NCI-H1694 treated with DMSO at 0.1 percent for 48 hours (cell line): ENCODE measurements at places on chromosomes 16 and 17.

- no peak for DNase-seq
These were observed 72.6 kb upstream of the FA2H start for GRCh38 chr16:74847202-74847601.

DNA sequence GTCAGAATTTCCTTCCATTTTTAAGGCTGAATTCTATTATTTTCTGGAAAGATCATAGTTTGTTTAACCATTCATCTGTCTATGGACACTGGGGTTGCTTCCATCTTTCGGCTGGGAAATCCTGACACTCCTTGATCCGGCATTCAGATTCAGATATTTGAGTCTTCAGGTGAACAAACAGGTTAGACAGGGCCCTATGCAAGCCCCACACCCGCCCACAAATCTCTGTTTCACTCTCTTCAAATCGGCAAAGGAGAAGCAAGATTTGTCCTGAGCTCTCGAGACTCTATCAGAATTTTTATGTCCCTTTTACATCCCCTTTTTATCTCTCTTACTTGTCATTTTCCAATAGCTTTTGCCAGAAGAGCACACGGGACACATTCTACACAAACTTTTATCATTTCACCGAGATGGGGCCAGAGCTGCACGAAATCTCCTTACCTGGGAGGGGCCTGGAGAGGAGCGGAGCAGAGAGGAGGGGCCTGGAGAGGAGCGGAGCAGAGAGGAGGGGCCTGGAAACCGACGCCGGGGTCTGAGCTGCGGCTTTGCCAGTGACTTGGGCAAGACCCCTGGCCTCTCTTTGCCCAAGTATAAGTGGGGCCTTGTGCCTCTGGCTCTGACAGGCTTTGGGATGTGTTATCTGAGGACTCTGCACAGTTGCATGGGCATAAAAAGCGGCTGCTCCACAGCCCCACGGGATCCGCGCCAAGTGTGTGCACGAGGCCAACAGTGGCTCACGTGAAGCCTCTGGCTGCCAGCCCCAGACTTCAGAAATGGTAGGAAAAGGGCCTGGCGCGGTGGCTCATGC lies 54.3 kb upstream of the RBFOX3 start:
- DNase-seq: peak; percentile 88

- no peak for DNase-seq
These were observed 13.5 kb upstream of the CACNG4 start for GRCh38 chr17:66950886-66951604.

DNA sequence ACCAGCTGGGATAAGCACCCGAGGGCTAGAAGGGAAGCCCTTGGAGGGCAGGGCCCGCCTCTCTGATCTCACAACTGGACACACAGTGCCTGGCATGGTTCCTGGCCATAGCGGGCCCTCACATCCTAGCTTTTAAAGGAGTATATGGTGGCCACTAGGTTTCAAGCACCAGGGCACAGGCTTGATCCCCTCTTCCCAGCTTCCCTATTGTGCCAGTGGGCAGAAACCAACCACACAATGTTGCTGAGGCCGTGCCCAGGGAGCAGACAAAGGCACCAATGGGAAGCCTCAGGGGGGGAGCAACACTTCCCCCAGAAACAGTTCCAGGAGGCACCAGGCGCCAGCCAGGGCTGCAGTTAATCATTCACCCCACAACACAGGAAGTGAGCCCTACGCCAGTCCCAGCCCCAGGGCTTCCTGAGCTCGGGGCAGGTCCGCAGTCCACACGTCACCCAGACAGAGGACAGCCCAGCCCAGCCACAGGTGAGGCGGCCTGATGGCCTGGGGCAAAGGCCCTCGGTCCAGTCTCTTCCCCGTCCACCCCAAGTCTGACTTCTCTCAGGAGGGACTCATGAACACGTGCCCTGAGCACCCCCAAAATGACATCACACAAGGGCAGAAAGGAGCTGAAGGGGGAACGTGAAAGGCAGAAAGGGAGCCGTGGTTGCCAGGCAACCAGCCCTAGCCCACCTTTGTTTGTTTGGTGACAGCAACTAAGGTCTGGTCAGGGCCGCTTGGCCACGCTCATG lies 12.8 kb downstream of the SMIM5 start:
- no peak for DNase-seq

GRCh38 chr16:2016407-2016922 lies 3.1 kb upstream of the NPW start:
- no peak for DNase-seq

DNA sequence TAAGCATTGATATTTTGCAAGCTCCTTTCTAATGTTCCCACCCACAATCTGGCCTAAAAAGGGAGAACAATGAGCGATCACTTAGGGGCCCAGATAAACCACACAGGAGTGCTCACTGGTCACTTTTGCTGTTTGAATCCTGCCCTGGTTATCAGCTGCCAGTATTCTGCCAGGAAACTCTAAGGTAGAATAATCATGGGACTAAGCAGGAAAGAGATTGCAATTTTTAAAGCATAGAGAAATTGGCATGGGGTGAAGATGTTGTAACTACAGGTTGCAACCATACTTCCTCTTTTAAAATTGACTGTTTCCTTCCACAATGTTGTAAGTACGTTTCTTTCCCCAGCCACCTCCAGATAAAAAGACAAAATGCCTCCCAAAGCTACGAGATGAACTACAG lies 251.2 kb upstream of the CDH11 start:
- DNase-seq: no peak

- DNase-seq: peak; percentile 45
These were observed 29.0 kb downstream of the PIMREG start for GRCh38 chr17:6473128-6473767.

DNA sequence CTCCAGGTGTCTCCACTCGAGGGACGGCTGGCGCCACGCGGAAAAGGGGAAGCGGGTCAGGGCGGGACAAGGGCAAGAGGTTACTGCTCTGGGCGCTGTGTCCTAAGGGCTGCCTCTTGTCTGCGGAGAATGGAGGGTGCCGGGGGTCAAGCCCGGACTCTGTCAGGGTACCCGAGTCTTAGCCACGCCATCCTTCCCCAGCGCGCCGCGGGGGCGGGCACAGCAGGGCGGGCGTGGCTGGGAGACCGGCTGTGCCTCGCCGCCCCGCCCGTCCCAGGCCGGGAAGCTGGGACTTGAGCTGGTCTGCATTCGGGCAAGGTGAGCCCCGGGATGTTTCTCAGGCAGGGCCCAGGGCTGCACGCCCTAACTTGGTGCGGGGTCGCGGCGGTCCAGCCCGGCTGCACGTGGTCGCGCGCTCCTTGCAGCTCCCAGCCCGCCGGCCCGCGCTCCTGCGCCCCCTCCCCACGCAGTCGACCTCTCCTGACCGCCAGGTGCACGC lies 6.2 kb upstream of the ACTG1 start:
- no peak for DNase-seq

DNA sequence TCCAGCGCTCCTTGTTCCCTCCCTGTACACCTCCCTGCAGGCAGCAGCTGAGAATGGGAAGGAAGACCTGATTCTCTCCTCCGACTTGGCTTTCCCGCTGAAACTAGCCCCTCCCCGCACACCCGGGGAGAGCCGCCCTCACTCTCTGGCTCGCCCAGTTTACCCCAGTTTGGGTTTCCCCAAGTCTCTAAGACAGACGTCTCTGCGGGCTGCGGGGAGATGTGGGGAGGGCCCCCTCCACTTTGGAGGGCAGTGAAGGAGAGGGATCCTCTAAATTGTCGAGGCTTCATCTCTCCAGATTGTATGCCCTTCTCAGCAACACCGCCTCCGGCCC lies 797 bp downstream of the GRB7 start:
- no peak for DNase-seq

GRCh38 chr17:13244513-13244912 lies 226.7 kb upstream of the ELAC2 start:
- DNase-seq: no peak

DNA sequence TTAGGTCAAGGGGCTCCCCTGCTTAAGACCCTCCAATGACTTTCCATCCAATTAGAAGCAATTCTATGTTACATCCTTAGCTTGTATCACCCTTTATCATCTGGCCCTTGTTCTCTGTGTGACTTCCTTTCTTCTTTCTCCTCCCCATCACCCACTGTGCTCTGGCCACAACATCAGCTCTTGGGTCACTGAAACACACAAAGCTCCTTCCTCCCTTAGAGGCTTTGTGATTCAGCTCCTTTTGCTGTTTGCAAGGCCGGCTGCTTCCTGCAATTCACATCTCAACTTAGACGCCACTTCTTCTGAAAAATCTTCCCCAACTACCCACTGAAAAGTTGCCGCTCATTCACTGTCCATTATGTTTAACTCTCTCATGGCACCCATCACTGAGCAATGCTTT lies 130.9 kb upstream of the CACNG3 start:
- no peak for DNase-seq

- peak; percentile 76 for DNase-seq
These were observed at the start of gene NTN3 for GRCh38 chr16:2471016-2471652. TSS of gene NTN3 (plus strand) at chr16:2471297. CDS start at chr16:2471702, 405 bp downstream.

GRCh38 chr17:39599004-39599664 lies 8.6 kb downstream of the NEUROD2 start:
- peak; percentile 71 for DNase-seq

GRCh38 chr16:78437352-78437968 lies 338.0 kb downstream of the WWOX start:
- DNase-seq: peak; percentile 16

- no peak for DNase-seq
These were observed 22.6 kb downstream of the SLC39A11 start for GRCh38 chr17:73069841-73070240.

GRCh38 chr16:12470311-12471229 lies 333.1 kb downstream of the CPPED1 start:
- DNase-seq: no peak

GRCh38 chr17:49361129-49361901 lies 735 bp downstream of the ZNF652 start:
- DNase-seq: no peak
